ENCODE measurements at places on chromosomes 16 and 17.

DNA sequence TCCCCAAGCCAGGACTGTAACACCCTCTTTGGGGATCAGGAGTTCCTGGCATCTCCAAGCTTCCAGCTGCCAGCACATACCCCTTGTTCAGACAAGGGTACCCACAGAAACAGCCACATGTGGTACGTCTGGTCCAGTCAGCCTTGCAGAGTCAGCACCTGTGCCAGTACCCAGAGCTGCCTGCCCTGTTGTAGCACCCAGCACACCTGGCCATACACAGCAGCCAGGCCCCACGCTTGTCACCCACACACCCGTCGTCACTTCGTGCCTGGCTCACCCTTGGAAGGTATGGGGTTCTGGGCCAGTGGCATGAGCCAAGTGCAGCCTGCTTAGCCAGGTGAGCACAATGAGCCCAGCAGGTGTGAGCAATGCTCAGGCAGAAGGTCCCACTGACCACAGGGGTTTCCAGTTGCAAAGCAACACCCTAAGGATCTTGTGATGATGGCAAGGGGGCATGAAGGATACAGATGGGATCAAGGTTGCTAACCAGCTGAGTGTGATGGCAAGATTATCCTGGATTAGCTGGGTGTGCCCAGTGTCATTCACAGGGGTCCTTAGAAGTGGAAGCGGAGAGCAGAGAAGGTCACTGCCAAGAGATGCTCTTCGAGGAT lies 202.3 kb downstream of the CPPED1 start:
- no peak for DNase-seq

DNA sequence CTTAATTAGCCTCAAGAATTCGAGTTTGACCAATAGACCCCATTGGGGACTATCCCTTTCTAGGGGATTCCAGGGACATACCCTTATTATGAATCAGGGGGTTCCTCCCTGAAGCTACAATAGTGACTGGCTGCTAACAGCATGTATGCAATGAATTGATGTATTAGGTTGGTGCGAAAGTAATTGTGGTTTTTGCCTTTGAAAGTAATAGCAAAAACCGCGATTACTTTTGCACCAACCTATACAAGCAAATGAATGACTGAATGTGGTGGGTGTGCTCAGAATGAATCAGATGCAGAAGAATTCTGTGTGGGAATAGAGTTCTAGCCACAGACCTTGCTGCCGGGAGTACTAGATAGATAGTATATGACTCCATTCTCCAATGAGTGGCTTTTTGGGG lies 76.7 kb downstream of the HLF start:
- no peak for DNase-seq

GRCh38 chr17:79826204-79826680 lies 13.0 kb downstream of the CBX4 start:
- no peak for DNase-seq

- no peak for DNase-seq
These were observed 123.1 kb downstream of the SNX29 start for GRCh38 chr16:12099451-12100123.

GRCh38 chr17:71974051-71974450 lies 146.8 kb upstream of the SOX9 start:
- DNase-seq, result no peak

- DNase-seq, result no peak
These were observed 10.6 kb upstream of the PSMC5 start for GRCh38 chr17:63816669-63817068.
